ENCODE measurements at places on chromosomes 7 and 10.

GRCh38 chr7:123282181-123282580 is 82.4 kb upstream of the SLC13A1 start:
- no peak for DNase-seq

DNA sequence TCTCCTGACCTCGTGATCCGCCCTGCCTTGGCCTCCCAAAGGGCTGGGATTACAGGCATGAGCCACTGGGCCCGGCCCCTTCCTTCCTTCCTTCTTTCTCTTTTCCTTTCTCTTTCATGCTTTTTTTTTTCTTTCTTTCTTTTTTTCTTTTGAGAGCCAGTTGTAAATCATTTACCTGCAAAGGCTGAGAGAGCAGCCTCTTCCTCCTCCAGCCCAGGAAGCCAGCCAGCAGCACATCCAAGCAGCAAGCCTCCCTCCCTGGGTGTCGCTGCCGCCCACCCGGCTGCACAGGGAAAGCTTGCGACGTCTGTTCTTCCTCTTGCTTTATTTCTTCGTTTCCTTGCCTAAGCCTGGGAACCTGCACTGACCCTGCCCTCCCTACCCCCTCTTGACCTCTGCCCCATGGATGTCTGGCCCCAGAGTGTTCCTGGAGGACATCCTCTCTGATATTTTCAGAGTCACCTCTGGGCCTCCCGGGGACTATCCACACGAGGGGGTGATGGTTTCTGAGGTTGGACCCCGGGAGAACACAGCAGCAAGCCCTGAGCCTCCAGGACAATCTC is 62.8 kb upstream of the MYL10 start:
- DNase-seq, result no peak

DNA sequence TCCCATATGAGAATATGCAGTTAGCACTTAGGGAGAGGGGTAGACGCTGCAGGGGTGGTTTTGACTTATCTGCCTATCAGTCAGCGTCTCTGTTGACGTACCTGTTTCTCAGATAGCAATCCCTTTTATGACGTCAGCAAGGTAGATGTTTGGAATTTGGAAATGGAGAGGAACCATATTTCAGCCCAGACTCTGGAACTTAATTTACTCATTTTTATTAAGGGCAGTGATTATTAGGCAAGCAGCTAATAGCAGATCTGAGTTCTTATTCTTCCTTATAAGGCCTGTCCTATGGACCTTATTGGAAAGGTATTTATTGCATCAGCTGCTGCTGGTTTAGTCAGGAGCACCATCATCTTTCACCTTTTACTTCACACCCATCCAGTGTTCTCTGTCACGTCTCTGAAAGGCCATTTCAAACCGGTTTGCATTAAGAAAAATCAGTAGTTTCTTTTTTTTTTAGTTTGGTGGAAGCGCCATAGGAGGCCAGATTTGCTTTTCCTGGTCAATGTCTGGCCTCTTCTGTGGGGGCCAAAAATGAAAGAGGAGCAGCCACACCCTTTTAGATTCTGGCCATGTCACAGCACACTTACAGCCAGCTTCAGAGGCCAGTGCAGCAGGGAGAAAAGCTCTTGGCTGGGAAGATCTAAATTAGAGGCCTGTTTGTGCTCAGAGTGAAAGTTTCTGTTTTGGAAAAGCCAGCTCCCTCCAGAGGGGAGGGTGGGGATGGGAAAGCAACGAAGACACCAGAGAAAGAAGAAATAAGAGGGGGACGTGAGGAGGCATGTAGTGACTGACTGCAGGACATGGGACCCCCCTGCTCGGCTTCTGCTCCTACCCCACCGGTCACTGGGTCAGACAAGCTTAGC is 146.3 kb downstream of the TCF7L2 start:
- no peak for DNase-seq

DNA sequence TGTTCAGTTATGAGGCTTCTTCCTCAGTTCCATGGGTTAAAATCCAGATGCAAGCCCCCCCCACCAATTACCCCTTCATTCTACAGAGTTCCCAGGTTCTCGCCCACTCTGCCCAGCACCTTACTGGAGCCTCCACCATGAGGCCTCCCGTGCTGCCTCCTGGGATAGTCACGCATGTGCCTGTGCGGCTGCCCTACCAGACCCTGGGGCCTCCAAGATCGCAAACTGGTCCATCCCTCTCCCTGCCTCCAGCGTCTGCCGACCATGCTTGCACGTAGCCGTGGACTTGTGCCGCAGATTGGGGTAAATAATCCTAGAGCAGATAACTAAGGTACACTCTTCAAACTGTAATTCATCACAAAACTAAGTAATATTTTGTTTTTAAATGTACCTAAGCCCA is 611.2 kb downstream of the PTPRN2 start:
- DNase-seq, result no peak

All from activated CD4-positive, CD25-positive, alpha-beta regulatory T cell (primary cell).